ENCODE measurements at places on chromosomes 11 and 22.

DNA sequence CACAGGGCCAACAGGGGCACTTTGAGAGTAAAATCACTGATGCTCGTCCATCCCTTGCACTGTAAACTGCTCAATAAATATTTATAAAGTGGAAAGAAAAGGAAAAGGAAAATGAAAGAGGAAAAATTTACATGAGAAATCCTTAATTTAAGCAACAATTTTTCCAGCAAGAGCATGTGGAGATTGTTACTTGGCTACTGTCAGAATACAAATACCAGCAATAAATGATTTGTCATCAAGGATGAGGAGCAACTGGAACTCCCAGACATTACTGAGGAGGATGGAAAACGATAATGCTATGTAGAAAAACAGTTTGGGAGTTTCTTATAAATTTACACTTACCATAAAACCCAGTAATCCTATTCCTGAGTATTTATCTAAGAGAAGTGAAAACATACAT, 123.0 kb downstream of the SGSM3 start:
- no peak for DNase-seq

GRCh38 chr11:9017773-9018172, 14.0 kb upstream of the NRIP3 start:
- DNase-seq: no peak

- DNase-seq: no peak
Measured at GRCh38 chr22:30996462-30996861, 27.4 kb downstream of the TUG1 start.

- DNase-seq: no peak
Measured at GRCh38 chr11:108239076-108239475, 16.2 kb downstream of the ATM start.

GRCh38 chr11:18394275-18394927, at the start of gene LDHA:
TSS of gene LDHA (plus strand) at chr11:18394563. CDS start at chr11:18396843, 2,280 bp downstream.
- peak; percentile 100 for DNase-seq

DNA sequence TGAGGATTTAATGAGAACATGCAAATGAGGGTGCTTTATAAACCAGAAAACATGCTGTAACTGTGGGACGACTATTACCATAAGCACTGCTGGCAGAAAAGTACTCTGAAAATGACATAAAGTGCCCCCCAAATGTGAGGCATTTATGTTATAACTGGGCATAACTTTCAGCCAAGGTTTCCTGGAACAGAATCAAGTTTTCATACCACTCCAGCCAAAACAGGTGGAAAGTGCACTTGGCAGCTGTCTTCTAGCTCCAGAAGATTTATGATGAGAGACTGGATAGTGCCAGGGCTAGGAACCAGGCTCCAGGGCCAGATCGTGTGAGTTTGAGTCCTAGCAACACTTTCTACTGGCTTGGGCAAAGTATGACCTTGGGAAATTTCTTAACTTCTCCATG, 339.2 kb downstream of the TENM4 start:
- DNase-seq: no peak

DNA sequence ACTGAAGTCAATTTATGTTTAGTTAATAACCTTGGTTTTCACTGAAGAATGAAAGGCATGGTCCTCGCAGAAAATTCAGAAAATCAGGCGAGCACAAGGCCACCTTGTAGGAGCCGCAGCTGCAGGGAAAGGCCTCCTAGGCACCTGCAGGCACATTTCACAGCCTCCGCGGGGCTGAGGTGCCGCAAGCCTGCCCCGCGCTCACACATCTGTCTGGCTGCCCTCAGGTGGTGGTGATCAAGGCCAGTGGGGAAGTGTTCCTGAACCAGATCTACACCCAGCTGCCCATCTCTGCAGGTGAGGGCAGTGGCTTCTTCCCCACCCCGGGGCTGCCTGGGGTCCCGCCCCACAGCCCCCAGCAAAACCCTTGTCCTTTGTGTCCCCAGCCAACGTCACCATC, 10.5 kb downstream of the MUC5AC start:
- DNase-seq: peak; percentile 7

GRCh38 chr22:36606114-36606513, 77.1 kb upstream of the EIF3D start:
- DNase-seq: no peak

DNA sequence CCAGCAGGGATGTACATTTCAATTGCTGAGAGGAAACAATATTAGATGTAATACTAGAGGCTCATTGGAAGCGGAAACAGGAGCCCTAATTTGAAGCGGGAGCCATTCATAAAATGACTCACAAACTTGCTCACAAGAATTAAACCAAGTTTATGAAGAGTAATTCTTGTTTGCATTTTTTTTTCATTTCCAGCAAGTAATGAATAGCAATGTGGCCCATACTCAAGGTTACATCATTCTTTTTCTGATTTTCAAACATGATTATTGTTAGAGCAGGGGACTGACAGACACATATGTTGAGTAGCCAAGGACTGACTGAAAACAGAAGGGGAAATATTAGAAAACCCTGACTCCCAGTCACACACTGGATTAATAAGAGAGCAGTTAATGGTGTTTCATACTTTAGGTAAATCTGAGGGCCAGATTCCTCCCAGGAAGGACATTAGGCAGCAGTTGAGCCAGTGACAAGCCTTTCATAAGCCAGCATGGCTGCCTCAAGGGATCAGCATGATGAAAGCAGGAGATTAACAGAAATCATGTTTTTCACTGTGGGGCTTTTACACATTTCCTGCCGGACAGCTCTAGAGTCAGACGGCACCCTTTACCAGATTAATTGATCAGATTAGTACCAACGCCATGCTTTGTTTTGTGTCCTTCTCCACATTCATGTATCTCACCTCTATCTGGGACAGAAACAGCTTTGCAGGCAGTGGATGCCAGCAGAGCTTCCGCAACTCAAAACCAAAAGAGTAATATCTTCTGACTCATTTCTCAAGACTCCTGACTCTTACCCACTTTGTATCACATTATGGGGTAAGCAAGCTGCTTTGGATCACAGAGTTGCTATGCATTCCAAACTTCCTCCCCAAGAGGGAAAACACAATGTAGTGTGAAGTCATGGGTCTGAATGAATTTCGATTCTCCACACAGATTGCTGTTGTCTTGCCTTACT, 831.6 kb downstream of the KCNA4 start:
- no peak for DNase-seq

DNA sequence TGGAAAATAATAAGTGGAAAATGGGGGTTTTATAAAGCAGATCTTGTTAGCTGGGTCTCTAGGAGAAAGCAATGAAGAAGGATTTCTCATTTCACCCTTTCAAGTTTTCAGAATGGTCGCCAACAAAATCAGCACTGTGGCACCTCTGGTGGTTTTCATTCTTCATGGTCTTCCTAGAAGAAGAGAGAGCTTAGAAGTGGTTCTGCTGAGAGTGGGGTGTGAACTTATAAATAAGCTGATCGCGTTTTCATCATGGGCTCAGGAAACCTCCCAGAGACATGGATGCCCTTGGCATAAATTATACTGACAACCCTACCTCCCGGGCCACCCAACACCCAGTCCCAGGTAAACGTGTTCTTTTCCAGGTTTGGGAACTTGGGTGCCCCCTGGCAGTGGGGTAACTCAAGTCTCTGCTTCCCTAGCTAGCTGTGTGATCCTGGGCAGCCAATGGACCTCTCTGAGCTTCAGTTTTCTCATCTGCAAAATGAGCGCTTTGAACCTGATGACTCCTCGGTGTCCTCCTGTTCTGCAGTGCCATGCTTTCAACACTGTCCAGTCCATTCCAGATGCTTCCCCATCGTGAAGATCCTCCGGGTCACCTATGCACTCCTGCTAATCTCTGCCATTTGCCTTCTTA, 72.6 kb upstream of the GRAMD1B start:
- no peak for DNase-seq

- no peak for DNase-seq
Measured at GRCh38 chr11:69058511-69059270, 10.0 kb downstream of the TPCN2 start.

DNA sequence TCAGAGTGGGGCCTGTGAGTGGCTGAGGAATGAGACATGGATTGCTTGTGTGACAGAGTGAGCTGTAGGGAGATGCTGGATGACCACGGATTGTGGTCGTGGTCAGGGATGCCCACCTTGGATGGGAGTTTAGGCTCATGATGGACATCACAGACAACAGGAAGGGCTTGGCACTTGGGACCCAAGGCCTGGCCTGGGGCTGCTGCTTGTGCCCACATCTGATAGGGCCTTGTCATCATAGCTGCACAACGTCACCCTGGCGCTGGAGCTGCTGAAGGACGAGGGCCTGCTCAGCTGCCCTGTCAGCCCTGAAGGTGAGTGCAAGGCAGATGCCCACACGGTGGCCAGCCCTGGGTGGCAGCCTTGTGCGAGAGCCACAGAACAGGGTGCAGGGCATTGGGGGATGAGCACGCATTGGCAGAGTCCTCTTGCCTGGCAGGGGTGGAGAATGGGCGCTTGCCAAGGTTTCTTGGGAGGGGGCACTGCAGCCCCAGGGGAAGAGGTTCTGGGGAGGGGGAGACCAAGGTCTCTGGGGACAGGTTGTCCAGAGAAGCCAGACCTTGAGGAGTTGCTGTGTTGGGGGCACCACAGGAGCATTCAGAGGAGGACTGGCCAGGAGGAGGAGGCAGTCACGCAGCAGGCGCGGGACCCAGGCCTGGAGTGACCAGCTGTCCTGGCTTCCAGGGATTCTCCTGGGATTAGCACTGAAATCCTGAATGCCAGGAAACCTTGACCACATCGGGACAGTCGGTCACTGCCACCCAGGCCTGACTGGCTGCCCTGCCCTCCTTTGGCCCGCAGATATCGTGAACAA, 25.0 kb downstream of the PARVG start:
- DNase-seq: no peak

GRCh38 chr11:810040-810567, 337 bp downstream of the RPLP2 start:
- DNase-seq: no peak

All from activated CD8-positive, alpha-beta memory T cell treated with anti-CD3 and anti-CD28 coated beads, Interleukin-2, amount 50 U/mL, for 4 hours (primary cell).